CD4-positive, alpha-beta T cell (primary cell): ENCODE measurements at places on chromosomes 13 and 19. TPM values are rescaled to one million over a fixed set of nuclear protein-coding genes. Genes with fewer than 3 reads are reported as not detected.

DNA sequence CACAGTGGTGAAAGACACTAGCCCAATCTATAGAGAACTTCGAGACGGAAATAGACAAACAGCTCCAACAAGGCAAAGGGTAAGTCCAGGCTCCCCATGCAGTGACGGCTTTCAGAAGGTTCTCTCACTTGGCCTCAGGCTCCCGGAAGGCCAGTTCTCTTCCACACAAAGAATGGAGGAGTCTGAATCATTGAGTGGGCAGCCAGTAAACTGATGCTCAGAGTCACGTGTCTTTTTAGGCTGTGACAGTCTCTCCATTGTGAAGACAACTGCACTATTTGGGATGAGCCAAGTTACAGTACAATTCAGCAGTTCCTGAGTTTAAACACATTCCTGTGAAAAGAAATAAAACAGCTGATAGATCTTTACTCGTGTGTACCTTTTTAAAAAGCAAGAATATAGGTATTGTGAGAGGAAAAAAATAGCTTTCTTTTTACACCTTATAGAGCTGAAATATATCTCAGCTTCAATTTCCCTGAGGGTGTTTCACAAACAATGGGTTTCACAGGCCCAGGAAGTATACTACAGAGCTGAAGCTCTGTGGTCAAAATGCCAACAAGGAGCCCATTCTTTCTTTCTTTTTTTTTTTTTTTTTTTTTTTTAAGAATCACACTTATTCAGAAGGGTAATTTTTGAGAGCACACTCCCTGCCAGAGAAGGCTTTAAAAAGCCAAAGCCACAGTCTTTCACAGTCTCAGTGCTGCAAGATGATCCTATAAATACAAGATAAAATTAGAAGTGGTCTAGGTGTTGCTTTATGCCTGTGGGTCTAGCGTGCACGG lies 135.1 kb downstream of the FREM2 start:
- DNase-seq: no peak
- H3K36me3 ChIP-seq: no peaks in the 10 kb centered on the region
- no peaks in the 10 kb centered on the region for H3K4me1 ChIP-seq
- no peak overlapping the region for H3K27ac ChIP-seq
- H3K27me3 ChIP-seq: no peaks in the 10 kb centered on the region
- no peak overlapping the region for H3K4me3 ChIP-seq

GRCh38 chr13:80342471-80343371 lies 1.8 kb upstream of the SPRY2 start:
- H3K27me3 ChIP-seq: peaks cover 52% of the 10 kb centered on the region
- peak; percentile 41 for DNase-seq
- peak overlapping the region; percentile 49 for H3K4me3 ChIP-seq

GRCh38 chr19:51664997-51665396 lies 18.4 kb upstream of the SIGLEC14 start:
- H3K4me3 ChIP-seq: no peak overlapping the region
- no peaks in the 10 kb centered on the region for H3K36me3 ChIP-seq
- DNase-seq: no peak
- no peak overlapping the region for H3K27ac ChIP-seq
- no peaks in the 10 kb centered on the region for H3K4me1 ChIP-seq

DNA sequence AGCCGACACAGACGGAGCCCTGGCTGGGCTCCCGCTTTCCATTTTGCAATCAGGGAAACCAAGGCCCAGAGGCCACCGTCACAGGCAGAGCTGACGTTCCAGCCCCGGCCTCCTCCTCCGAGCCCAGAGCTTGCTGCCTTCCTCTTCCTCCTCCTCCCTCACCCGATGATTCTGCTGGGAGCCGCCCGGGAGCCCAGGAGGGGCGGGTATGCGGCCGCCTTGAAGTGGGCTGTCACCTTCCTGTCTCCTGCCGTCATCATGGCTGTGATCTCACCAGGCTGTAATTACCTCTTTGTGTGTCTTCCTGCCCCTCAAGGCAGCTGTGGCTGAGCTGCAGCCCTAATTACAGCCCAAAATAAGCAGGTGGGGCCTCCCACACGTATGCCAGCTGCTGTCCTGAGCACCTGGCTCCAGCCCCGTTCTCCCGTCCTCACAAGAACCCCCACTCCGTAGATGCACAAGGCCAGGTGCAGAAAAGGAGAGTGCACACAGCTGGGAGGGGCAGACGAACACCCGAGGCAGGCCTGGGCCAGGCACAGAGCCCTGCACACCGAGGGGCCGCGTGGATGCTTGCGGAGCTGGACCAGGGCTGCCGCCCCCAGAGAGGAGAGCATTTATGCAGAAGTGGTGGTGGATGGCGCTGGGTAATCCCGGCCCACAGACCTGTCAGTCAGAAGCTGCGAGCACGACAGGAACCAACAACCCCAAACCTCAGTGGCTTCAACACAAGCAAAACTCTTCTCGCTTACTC lies 4.0 kb downstream of the TPGS1 start:
- peaks cover 81% of the 10 kb centered on the region for H3K4me1 ChIP-seq
- H3K4me3 ChIP-seq: peak overlapping the region; percentile 50
- peaks cover 12% of the 10 kb centered on the region for H3K36me3 ChIP-seq

DNA sequence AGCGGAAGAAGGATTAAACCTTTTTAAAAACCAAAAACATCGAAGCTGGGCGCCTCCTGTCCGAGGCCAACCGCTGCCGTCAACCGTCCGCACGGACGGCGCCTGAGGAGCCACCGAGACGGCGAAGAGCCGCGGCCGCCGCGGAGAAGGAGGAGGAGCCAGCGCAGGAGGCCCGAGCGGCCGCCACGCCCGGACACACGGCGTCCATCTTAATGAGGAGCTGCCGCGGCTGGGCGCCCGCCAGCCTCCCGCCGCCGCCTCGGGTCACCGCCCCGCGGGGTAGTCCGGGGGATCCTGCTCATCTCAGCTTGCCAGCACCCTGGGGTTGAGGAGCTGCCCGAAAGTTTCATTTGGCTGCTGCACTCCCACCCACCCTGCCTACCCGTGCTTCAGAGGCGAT lies 10.6 kb downstream of the ZSCAN1 start:
- no peak overlapping the region for H3K4me3 ChIP-seq
- no peaks in the 10 kb centered on the region for H3K27me3 ChIP-seq
- no peaks in the 10 kb centered on the region for H3K36me3 ChIP-seq

GRCh38 chr19:2245273-2245672 lies 3.9 kb upstream of the AMH start:
- peaks cover 82% of the 10 kb centered on the region for H3K36me3 ChIP-seq
- H3K27me3 ChIP-seq: peaks cover 4% of the 10 kb centered on the region
- H3K4me1 ChIP-seq: peaks cover 47% of the 10 kb centered on the region
- no peak for DNase-seq
- H3K4me3 ChIP-seq: no peak overlapping the region

GRCh38 chr13:44679597-44679996 lies 103.5 kb upstream of the TSC22D1 start:
- H3K36me3 ChIP-seq: no peaks in the 10 kb centered on the region
- H3K27ac ChIP-seq: no peak overlapping the region
- no peaks in the 10 kb centered on the region for H3K27me3 ChIP-seq
- H3K4me1 ChIP-seq: no peaks in the 10 kb centered on the region

DNA sequence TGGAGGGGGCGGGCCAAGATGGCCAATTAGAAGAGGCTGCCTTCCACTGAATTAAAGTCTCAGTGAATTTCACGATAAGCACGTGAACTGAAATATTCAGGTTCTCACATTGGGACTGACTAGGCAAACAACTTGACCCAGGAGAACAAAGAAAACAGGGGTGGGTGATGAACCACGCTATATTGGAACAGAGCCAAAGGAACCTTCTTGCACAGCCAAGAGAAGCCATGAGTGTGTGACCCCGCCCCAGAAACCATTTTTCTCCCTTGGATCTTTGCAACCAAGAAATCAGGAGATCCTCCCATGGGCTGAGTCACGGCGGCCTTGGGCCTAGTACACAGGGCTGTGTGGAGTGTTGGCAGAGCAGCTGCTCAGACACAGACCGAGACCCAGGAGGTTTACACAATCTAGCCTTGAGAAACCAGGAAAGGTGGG lies 36.8 kb downstream of the ERICH4 start:
- H3K27ac ChIP-seq: no peak overlapping the region
- no peaks in the 10 kb centered on the region for H3K4me1 ChIP-seq
- peaks cover 25% of the 10 kb centered on the region for H3K27me3 ChIP-seq
- no peak overlapping the region for H3K4me3 ChIP-seq
- no peaks in the 10 kb centered on the region for H3K36me3 ChIP-seq

DNA sequence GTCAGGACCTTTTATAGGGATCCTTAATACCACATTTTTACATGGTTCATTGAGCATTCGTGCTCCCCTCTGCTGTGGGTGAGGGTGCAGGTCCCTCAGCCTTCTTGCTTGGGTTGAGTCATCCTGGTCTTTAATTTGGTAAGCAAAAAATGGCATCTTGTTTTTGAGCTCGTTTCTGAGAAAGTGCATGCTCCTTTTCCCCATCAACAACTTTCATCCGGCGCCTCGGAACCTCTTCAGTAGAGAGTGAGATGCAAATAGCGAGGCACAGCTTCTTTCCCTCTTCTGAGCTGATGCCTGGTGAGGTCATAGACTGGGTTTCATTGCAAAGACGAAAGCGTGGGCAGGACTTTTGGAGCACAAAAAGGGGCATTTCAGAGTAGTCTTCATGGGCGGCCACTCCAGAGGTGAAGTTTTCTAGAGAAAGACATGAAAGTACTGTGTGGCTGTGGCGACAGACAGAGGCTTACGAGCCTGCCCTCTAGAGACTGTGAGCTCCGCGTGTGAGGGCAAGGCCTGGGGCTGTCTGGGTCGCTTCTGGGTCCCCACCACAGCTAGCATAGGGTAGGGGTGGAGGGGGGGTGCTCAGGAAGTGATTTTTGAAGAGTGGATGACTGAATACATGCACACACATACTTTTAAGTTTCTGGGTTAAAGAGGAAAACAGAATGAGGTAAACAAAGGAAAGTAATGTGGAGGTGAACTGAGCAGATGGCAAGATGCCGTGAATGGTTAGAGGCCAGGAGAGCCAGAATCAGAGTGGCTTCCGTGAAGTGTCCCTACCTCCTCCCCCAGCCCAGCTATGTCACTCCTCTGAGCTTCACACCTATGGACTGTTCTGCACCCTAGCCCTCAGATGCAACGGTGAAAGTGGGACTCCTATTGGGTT lies 44.3 kb downstream of the BBC3 start:
- DNase-seq: peak; percentile 81
- H3K27me3 ChIP-seq: no peaks in the 10 kb centered on the region

DNA sequence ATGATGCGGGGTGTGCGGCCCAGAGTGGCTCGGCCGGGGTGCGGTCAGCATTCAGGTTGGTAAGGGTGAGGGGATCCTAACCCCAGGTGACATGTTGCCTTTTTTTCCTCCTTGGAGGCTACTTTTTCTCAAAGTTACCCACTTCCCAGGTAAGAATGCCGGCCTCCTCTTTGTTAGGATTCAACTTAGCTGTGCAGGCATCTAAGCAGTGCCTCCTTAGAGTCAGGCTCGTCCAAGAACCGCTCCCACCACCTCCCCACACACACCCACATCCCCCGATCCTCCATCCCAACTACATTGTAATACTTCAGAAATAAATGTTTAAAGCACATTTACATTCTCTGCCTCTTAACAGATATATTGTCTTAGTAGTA lies 733 bp upstream of the ENOX1 start:
- peak overlapping the region; percentile 7 for H3K4me3 ChIP-seq
- no peak for DNase-seq
- H3K4me1 ChIP-seq: peaks cover 17% of the 10 kb centered on the region
- H3K27me3 ChIP-seq: peaks cover 50% of the 10 kb centered on the region
- no peaks in the 10 kb centered on the region for H3K36me3 ChIP-seq

DNA sequence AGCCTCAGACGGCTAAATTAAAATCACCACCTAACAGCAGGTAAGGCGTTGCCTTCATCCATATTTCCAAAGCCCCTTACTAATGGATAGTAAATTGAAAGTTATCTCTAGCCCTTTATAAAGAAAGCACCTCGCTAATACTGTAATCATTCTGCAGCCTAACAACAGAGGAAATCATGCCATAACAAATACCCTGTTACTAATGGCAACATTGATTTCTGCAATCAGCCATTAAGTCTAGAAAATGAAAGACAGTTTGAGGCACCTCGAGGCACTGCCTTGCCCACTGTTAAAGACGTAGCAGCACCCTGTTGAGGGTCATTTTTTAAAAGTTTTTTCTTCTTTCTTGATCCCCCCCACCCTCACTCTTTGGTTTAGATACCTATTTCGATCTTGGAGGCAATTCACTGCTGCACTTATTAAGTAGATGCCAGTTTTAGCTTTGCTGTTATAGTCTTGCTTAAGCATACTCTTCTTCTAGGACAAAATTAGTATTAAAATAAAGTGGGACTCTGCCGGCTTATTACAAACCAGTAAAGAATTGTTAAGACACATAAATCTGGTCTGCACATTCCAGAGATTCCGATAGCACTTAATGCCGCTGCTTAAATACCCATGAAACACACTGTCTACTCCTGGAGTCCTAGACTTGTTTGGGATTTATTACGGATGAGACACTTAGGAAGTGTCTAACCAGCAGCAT lies 74.8 kb downstream of the ZNF536 start:
- H3K4me3 ChIP-seq: no peak overlapping the region
- no peaks in the 10 kb centered on the region for H3K4me1 ChIP-seq
- no peaks in the 10 kb centered on the region for H3K36me3 ChIP-seq
- DNase-seq: no peak

DNA sequence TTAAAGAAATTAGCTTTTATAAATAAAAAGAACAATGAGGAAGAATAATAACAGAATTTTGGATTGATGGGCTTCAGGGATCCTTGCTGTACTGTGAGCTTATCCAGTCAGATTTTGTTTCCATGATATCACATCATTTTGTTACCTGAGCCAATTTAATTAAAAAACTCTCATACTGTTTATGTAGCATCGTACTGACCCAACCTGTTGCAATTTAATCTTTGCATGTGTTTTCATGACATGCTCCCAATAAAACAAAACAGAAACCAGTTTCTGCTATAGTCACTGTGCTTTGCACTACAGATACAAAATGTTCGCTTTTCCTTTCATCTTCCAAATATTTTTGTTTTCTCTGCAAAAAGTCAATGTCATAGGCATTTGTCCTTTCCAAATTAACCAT lies 109.7 kb upstream of the RNF113B start:
- H3K4me3 ChIP-seq: no peak overlapping the region
- H3K27ac ChIP-seq: no peak overlapping the region
- H3K27me3 ChIP-seq: no peaks in the 10 kb centered on the region
- no peaks in the 10 kb centered on the region for H3K4me1 ChIP-seq
- no peaks in the 10 kb centered on the region for H3K36me3 ChIP-seq

GRCh38 chr19:43984687-43985000 lies 656 bp downstream of the ZNF155 start:
- H3K36me3 ChIP-seq: peaks cover 11% of the 10 kb centered on the region
- H3K4me1 ChIP-seq: peaks cover 16% of the 10 kb centered on the region
- peak overlapping the region; percentile 85 for H3K4me3 ChIP-seq
- no peak overlapping the region for H3K27ac ChIP-seq

GRCh38 chr13:28237944-28238343 lies 99.6 kb downstream of the PAN3 start:
- no peaks in the 10 kb centered on the region for H3K27me3 ChIP-seq
- H3K4me3 ChIP-seq: no peak overlapping the region
- H3K36me3 ChIP-seq: peaks cover 29% of the 10 kb centered on the region
- no peak for DNase-seq
- no peaks in the 10 kb centered on the region for H3K4me1 ChIP-seq

GRCh38 chr19:13883516-13884064 lies 6.7 kb downstream of the NANOS3 start:
- H3K27me3 ChIP-seq: no peaks in the 10 kb centered on the region
- peaks cover 78% of the 10 kb centered on the region for H3K4me1 ChIP-seq
- no peaks in the 10 kb centered on the region for H3K36me3 ChIP-seq
- H3K4me3 ChIP-seq: no peak overlapping the region
- no peak overlapping the region for H3K27ac ChIP-seq
- DNase-seq: no peak

PABPC3 gene
- total RNA-seq: 0.20 TPM

OVOL3 gene
- total RNA-seq: not detected

POU2F2 gene
- 19.9 TPM for total RNA-seq

SHD gene
- total RNA-seq: 0.14 TPM

LHB gene
- total RNA-seq: not detected

ZNF132 gene
- total RNA-seq: 1.4 TPM

KASH5 gene
- total RNA-seq: not detected

DACT3 gene
- total RNA-seq: 0.11 TPM

ADGRE3 gene
- not detected for total RNA-seq

RAB3A gene
- 31.2 TPM for total RNA-seq
